ENCODE measurements at places on chromosomes 16 and 17.

DNA sequence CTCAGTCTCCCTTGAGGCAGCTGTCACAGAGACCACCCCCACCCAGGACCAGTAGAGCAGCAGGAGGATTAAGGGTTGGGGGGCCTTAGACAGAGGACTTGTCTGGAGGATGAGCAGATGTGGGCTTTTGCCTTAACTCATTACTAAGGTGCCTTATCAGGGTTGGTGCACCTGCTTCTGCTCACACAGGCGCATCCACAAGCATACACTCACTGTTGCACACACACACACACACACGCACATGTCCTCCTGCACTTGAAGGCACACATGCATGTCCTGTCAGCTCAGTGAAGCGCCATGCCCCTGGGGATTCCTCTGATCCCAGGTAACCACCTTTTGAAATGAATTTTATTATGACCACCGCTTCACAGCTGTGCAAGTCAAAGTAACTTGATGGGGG lies 1.2 kb downstream of the GFAP start:
- no peak for DNase-seq

- DNase-seq, result no peak
Measured at GRCh38 chr16:720447-720989, 428 bp upstream of the ANTKMT start.

GRCh38 chr17:38705523-38705802 lies 390 bp downstream of the MLLT6 start:
- DNase-seq, result no peak

DNA sequence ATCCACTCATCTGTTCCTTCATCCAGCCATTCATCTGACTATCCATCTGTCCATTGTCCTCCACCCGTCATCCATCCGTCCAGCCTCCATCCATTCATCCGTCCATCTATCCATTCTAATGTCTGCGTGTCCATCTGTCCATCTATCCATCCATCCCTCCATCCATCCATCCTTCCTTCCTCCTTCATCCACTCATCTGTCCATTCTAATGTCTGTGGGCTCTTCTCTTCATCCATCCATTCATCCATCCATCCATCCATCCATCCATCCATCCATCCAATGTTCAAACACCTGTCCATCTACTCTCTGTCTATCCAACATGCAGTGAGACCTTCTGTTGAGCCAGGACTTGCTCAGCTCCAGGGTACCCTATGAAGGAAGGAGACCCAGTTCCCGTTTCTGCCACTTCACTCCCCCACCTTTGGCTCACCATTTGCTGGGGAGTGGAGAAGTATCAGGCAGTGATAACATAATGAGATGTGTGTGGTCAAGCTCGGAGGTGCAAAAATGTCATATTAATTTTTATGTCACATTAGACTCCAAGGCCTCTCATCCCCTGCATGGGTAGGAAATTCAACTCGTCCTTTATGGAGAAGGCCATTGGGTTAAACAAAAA lies 36.5 kb upstream of the ADGRG1 start:
- no peak for DNase-seq

DNA sequence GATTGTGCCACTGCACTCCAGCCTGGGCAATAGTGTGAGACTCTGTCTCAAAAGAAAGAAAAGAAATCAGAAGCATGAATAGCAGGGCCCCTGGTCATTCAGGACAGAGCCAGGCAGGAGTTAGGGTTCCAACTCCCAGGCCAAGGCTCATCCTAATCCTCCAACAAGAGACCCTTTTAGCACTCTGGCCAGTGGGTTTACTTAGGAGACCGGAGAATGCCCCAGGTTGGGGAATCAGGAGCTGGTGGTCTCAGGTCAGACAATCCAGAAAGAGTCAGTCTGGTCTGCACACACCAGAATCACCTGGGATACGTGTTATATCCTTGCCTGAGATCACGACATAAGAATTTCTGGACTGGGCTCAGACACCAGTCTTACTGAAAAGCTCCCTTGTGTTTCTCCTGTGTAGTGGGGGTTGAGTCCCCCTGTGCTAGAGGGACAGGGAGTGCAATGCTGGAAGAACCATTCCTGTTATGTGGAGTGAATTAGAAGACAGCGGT lies 48.7 kb downstream of the CCDC42 start:
- no peak for DNase-seq

DNA sequence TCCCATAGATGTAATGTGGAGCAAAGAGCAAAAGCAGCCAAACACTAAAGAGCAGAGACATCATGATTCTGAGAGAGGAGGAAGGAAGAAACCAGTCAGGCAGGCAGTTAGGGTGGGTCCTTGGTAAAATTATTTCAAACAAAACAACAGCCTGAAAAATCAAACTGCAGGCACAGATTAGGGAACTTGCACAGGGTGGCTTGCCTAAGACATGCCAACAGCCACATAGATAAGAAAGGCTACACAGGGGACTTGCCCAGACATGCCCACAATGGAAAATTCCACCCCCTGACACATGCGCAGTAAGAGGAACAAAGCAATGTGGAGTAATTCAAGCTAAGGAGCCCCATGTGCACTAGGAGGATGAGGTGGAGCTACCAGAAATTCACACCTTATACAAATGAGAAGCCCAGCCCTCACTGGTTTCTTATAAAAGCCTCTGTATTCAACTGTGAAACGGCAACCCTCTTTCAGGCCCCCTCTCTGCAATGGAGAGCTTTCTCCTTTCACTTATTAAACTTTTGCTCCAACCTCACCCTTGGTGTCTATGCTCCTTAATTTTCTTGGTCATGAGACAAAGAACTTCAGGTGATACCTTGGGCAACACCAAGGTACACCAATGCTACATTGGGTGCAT lies 7.3 kb upstream of the GAS7 start:
- no peak for DNase-seq

DNA sequence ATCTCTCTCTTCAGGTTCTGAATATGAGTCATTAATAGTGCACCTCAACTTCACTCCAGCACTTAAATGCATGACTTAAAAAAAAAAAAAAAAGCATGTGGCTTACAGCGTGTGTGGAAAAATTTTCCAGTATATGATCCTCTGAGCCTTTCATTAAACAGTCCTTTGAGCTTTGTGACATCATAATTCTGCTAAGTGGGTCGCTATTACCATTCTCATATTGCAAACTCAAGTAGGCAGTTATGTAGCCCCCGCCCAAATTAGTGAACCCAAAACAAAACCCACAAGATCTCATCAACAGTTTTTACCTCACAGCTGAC lies 672 bp downstream of the CMTR2 start:
- DNase-seq, result no peak

DNA sequence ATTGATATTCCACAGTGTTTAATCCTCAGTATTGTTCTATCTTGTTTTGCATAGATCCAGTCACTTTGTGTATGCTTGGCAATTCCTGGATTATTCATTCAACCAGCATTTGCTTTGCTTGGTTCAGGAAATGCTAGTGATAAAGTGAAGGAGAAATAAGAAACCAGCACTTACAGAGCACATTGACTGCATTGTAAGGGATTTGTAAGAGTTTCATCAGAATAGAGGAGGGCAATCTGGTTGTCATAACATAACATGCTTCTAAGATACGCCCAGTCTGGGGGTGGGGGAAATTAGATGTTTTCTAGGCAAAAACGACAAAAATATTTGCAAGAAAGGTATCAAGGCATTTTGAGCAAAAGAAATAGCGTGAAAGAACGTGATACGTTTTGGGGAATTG lies 40.4 kb downstream of the TNRC6A start:
- DNase-seq, result no peak

DNA sequence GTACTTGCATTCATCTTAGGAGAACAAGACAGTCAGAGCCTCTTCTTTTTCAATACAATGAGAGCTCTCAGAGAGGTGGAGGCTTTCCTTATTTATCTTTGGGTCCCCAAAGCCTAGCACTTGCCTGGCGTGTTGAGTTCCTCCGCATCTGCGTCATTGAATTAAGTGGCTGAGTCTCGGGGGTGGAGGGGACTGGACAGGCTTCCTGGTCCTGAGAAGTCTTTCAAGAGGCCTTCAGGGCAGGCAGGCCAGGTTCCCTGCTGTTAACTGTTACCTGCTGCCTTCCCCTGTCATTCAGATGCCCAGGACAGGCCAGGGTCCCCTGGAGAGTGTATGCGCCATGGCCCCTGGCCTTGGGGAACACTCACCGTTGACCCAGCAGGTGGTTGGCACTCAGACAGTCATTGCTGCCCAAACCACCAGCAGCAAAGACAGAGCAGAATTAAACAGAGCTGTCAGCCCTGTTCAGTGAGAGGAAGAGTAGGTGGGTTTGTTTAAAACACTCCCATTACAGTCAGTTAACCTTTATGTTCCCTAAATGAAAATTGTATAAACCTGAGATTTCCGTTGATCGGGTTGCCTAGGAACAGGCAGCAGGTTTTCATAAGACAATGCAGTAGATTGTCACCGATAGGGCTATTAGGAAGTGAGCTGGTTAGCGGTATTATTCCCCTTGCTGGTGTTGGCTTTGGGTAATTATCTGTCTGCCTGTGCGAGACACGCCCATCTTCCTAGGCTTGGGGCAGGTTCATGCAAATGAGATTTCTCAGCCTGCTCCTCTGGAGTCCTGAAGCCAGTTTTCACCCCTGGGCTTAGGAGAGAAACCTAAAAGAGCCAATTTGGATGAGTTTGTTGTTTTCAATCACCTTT lies 132.7 kb downstream of the CCDC182 start:
- DNase-seq, result peak; percentile 38

GRCh38 chr16:87012954-87013938 lies 303.9 kb downstream of the C16orf95 start:
- DNase-seq, result no peak

GRCh38 chr16:86545954-86546637 lies 8.9 kb downstream of the MTHFSD start:
- DNase-seq, result no peak

- DNase-seq, result no peak
Measured at GRCh38 chr17:14144508-14144907, 75.2 kb downstream of the COX10 start.

DNA sequence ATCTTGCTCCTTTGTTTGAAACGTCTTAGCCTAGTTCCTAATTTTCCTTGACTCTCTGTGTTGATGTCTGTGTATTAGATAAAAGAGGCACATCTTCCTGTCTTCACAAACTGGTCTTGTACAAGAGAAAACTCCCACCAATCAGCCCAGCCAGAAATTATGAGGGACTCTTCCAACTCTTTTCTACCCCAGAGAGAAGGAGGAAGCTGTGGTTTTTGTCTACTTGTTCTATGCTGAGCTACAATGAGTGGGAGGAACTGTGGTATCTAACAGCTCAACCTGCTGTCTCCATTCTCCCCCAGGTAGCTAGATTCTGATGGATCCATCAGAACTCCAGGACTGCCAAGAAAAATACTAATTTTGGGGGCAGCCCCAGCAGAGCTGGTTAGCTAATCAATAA lies 392.5 kb downstream of the HS3ST3B1 start:
- DNase-seq, result no peak

GRCh38 chr16:69855592-69855991 lies 93.5 kb downstream of the WWP2 start:
- DNase-seq, result no peak

- DNase-seq, result no peak
Measured at GRCh38 chr17:15777717-15778116, 45.6 kb downstream of the TBC1D26 start.

DNA sequence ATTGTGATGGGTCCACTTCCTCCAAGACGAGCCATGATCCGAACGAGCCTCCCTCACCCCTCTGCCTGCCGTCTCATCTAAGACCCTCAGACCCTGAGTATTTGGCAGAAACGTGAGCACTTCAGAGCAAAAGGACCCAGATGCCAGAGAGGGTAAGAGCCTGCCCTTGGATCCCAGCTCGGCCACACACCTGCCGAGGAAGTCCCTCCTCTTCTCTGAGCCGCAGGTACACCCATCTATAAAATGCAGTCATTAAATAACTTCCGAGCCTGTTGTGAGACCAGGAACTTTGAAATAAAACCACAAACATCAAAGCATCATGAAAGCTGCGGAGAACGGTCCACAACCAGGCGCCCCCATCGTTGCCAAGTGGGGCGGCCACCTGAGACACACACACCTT lies 64.8 kb upstream of the DOC2B start:
- no peak for DNase-seq

DNA sequence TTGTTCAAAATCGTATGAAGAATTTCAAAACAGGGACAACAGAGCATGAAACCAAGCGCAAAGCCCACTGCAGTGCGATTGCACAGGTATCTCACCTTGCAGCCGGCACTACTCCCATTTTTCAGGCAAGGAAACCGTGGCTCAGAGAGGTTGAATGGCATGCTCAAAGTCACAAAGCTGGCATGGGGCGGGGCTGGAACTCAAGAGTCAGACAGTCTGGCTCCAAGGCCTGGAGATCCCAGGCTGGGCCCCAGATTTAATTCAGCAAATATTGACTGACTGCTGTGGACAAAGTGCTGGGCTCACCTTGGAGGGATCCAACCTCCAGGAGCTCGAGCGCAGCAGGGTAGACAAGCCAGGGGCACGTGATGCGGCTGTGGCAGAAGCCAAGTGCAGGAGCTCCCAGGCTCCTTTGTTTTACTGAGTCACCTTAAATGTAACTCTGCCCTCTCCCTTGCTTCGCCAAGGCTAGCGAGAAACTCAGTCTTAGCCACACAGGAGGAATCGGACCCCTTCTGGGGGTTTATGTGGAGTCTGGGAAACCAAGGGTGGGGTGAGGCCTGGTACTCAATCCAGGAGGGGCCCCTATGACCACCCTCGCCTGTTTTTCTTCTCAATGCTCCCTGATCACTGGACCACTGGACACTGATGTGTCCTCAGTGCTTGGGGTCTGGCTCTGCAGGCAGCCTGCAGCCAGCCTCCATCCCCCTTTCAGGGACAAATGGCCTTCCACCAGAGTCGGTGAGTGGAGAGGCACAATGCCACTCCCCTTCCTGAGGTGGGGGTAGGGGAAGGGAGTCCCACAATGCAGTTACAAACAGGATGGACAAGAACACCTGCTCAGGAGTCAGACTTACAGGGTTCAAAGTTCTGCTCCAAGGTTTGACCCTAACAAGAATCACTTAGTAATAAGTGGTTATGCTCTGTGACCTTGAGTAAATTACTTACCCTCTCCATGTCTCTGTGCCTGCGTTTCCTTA lies 3.9 kb upstream of the SPATA20 start:
- no peak for DNase-seq

GRCh38 chr16:81003610-81004460 lies 2.9 kb downstream of the CMC2 start:
- no peak for DNase-seq
